NCI-H226 (cell line): ENCODE measurements at places on chromosomes 3 and 15.

DNA sequence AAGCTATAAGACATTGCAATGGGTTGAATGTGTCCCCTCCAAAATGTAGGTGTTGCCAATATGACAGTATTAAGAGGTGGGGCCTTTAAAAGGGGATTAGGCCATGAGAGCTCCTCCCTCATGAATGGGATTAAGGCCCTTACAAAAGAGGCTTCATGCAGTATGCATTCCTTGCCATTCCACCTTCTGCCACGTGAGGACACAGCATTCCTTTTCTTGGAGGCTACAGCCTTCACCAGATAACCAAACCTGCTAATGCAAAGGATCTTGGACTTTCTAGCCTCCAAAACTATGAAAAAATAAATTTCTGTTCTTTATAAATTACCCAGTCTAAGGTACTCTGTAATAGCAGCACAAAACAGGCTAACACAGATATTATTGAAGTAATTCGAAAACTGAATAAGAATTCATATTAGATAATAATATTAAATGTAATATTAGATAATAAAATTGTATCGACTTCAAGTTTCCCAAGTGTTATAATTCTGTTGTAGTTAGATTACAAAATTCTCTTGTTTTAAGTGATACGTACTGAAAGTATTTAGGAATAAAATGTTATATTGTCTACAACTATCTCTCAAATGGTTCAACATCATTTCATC, 29.4 kb upstream of the ATP8B4 start:
- DNase-seq, result peak; percentile 85

GRCh38 chr3:95048564-95048963, 985.7 kb downstream of the NSUN3 start:
- DNase-seq, result peak; percentile 52

DNA sequence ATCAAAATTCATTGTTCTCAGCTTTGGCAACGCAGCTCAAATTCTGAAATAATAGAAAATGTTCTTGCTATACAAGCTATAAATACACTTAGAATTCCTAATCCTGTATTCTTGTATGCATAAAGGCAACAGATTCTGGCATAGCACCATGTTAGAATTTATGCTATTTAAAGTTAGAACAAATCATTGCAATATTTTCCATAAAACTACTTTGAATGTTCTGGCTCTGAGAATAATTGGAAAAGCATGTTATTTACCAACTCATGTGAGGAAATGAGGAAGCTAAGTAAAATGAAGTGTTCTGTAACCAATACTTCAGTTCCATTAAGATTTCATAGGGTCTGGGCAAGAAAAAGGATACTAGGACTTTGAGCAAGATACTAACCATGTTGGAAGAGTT, 888.9 kb downstream of the SQOR start:
- DNase-seq, result no peak

GRCh38 chr3:138230525-138230924, 43.4 kb downstream of the ARMC8 start:
- DNase-seq, result no peak

GRCh38 chr3:183181606-183182005, 19.1 kb upstream of the LAMP3 start:
- DNase-seq, result no peak

DNA sequence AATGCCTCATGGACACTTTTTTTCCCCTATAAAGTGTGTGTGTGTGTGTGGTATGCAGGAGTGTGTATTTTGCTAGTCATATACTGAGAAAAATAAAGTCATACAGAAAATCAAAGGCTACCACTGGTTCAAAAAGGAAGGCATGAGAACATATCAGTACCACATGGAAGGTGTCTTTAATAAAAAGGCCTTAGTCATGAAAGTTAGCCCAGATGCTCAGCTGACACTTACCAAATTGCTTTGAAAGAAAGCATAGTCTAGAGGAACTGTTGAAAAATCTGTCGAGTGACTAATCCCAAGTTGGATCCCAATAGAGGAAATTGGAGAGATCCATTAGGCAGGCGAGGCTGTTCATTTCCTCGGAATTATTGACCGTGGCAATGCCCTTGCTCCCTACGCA, 432.9 kb upstream of the CFAP20DC start:
- DNase-seq, result no peak

DNA sequence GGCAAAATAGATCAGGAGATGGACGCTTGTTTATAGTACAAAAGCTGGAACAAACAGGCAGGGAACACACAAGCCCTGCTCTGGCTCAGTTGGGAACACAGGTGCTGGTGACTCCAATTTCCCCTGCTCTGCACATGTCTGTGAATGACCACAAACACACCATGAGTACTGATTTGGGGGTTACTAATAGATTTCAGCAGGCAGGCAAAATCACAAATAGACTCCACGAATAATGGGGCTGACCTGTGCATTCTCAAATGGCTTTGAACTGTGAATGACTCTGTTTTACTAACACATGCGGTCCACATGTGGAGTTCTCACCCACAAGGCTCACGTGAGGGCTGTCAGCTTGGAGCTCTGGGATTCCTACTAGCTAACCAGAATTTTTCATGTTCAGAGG, 3.9 kb downstream of the RTP3 start:
- DNase-seq, result no peak

DNA sequence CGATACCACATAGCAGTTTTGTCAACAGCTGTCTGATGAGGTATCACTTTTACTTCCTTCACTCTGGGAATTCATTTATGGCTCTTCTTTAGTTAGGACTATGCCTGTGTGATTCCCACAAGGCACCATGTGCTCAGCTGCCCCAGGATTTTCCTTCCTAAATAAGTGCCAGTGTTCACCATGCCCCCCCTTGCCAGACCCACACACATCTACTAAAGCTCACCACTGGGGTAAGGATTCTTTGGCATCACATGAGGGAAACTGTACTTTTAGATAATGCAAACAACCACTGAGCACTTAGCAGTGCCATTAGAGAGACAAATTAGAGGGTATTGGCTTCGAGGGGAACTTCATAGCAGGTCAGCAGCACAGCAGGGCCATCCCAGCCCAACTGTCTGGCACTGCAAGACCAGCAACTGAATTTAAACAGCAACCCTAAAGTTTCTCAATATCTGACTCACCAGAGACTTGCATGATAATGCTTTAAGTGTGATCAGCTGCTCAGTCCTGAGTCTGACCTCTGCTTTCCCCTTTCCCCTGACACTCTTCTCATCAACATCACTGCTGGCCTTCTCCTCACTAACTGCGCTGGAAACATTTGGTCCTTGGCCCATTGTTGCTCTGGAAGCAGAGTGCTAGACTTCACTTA, 114.3 kb downstream of the STAC start:
- peak; percentile 66 for DNase-seq

DNA sequence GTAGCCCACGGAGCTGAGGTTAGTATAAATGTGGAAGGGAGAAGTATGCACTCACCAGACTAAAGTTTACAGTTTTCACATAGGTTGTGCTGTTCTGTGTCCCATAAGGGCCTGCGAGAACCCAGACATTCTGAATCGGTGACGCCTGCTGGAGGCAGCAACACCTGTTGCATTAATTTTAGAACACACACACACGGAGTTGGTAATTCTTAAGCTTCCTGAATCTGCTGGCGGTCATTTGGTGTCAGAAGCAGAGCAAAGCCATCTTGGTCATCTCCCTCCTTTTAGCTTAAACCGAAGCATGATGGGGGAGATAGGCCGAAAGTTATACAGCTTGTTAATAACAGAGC, 41.1 kb upstream of the AP3B2 start:
- DNase-seq, result no peak

- no peak for DNase-seq
Observed at GRCh38 chr3:159887911-159888310, 100.7 kb upstream of the IL12A start.

DNA sequence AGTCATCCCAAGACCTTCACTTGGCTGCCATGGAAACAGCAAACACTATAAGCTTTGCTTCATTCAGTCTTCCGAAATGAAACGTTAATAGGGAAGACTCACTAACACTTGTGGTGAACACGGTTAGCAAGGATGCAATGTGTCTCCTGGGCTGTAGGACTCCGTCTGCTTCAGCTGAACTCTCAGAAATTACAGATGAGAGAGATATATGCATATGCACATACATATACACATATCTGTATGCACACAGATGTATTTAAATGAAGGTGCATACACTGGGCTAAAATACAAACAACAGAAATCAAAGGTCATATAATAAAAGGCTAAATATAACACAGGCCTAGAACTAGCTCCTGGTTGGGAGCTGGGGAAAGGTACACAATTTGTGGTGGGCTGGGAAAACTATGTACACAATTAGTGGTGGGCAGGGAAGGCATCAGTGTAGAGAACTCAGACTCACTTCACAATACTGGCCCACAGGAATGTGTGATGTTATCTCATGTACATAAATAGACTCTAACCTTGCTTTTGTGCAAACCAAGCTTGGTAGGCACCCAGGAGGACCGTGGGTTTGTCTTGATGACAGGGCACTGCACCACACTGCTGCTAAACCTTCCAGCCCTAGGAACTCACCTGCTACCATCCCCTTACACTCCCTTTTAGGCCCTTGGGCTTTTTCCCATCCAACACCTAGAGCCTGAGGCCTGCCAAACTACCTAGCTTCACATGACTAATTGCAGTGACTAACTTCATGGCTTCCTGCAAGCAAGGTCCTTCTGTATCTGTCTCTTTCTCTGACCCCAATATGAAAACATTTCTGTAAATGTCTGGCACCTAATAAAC, 873.1 kb downstream of the NSUN3 start:
- DNase-seq, result peak; percentile 46

GRCh38 chr3:152159328-152159727, 109.4 kb upstream of the MBNL1 start:
- DNase-seq, result no peak

DNA sequence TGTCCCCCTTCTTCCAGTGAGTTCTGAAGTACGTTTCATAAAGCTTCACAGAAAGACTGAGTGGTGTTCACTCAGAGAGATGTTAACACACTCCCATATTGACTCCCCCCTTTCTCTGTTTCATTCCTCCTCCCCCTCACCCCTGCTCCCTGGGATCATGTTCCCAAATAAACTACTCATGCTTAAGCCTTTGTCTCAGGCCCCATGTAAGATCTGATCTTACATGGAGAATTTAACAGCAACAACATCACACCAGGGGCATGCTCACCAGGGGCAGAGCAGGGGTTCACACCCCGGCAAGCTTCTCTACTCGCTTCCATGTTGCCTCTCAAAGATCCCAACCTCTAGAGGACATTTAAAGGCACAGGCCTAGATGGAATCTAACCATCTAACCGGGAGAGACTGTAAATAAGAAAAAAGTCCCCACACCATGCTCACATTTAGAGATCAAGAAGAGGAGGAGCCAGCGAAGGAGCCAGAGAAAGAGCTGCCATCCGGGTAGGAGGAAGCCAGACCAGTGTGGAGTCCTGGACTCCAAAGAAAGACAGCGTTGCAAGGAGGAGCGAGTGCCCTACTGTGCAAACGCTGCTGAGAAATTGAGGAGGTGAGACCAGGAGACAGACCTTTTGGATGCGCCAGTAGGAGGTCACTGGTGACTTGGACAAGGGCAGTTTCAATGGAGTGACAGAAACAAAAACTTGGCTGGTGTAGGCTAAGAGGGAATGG, 21.4 kb upstream of the SRP14 start:
- DNase-seq, result no peak

- no peak for DNase-seq
Observed at GRCh38 chr15:73934281-73934680, 8.0 kb downstream of the LOXL1 start.

GRCh38 chr3:188854772-188855149, 317.0 kb upstream of the TPRG1 start:
- no peak for DNase-seq

DNA sequence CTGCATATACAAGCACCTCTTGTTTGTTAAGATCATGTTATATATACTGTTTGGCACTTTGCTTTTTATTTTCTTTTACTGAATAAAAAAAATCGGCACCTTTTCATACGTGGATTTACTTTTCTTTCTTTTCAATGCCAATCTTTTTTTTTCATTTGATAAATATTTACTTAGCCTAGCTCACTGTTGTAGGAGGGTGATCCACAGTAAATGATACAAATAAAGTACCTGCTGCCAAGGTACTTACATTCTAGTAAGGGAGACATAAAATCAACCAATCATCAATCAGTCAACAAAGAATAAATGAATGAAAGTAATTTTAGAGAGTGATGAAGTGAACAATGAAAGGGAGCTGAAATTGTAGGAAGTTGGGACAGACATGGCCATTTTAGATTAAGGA, 18.3 kb downstream of the GNB5 start:
- no peak for DNase-seq

DNA sequence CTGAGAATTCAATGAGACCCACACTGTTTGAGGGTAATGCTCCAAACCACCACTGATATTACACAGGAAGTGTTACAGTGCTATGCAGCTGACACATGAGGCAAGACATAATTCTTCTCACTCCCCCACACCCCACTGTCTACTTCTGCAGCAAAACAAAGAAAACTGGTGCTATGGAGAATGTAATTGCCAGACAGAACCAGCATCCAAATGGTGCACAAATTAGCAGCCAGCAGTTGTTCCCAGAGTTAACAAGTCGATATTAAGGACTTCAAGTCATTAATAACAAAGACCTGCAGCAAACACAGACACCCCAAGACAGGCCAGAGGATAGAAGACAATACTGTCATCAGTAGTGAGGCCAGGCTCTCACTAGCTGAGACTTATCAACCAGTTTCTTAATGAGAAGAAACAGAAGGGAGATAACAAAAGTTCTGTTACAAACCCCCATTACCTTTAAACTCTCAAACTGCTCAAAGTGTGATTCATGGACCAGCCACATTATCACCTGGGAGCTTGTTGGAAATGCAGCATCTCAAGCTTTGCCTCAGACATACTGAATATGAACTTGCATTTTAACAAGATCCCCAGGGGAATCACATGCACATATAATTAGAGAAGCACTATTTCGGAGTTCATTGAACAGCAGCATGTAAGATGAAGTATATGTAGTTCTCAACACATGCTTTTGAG, 58.7 kb upstream of the FNDC3B start:
- peak; percentile 70 for DNase-seq

GRCh38 chr15:73744293-73744692, 8.9 kb downstream of the INSYN1 start:
- DNase-seq, result no peak

GRCh38 chr3:16394639-16395038, 118.9 kb downstream of the RFTN1 start:
- no peak for DNase-seq

GRCh38 chr15:85417276-85417675, 36.9 kb downstream of the AKAP13 start:
- DNase-seq, result no peak

- DNase-seq, result no peak
Observed at GRCh38 chr3:182710557-182711157, 82.6 kb upstream of the ATP11B start.
